ENCODE measurements at places on chromosomes 16 and 17. TPM values are rescaled to one million over a fixed set of nuclear protein-coding genes. Genes with fewer than 3 reads are reported as not detected.
A peak's percentile ranks its signal among the peaks of the same experiment; 100 is the strongest.

C17orf78 gene
- not detected for total RNA-seq

DNA sequence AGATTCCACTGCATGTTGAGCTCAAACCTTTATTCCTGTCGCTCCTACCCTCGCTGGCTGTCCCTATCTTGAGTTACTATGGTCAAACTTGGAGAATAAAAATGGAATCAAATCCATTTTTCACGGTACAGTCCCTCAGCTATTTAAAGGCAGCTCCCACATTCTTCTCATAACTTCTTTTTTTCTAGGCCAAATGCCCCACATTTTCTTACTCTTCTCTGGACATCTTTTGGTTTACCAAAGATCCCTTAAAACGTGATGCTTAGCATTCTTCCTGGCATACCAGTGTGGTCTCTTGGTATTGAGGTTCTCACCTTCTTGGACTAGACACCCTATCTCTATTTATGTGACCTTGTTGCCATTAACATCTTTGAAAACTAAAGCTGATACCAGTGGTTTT, 48.3 kb upstream of the MAF start:
- DNase-seq = no peak

DNA sequence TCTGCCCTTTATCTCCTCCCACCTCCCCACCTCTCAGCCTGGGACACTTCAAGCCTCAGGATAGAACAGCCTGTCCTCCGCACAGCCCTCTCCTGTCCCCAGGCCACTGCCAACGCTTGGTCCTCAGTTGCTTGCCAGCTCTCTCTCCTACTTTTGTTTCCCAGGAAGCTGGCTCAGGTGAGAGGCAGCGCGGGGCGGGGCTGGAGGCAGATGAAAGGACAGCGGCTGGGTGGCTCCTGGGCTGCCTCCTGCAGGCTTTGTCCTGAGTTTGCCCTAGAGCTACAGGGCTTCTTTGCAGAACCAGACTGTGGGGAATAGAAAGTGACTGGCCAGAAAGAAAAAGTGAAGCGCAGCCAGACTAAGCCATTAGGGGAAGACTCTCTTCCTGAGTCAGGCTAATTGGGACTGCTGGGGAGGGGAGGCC, 48.2 kb upstream of the CDC42EP4 start:
- no peak for DNase-seq

CCDC40 gene
- 4.7 TPM for total RNA-seq

GRCh38 chr16:88659160-88659559, 3.7 kb downstream of the MVD start:
- no peak for DNase-seq

C17orf50 gene
- not detected for total RNA-seq

GRCh38 chr17:52170963-52171572, 12.6 kb upstream of the CA10 start:
- DNase-seq = peak; percentile 52

PDILT gene
- not detected for total RNA-seq

GRCh38 chr17:81563861-81564586, 11.9 kb upstream of the FAAP100 start:
- DNase-seq = no peak

DNA sequence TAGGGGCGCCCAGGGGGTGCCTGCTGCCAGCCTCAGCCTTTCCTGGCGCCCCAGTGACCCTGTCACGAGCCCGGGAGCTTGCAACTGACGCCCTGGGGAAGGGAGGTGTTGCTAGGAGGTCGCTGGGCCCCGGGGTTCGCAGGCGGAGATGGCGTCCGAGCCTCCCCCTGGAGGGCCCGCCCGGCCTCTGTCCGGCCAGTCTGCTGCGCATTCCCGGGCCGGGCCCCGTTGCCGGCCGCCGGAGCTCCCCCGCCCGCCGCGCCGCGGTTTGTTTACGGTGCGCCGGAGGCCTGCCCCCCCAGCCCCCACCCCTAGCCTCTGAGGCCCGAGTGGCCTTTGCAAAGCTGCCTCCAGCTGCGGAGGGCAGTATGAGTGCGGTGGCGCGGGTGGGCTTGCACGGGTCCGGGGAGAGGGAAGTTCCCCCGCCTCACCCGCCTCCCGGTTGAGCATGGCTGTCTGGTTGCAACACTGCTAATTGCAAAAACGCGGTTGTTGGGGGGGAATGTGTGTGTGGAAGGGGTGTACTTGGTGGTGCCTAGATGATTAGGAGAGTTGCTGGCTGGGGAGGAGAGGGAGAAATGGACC, 514 bp downstream of the THRA start:
- no peak for DNase-seq

DNA sequence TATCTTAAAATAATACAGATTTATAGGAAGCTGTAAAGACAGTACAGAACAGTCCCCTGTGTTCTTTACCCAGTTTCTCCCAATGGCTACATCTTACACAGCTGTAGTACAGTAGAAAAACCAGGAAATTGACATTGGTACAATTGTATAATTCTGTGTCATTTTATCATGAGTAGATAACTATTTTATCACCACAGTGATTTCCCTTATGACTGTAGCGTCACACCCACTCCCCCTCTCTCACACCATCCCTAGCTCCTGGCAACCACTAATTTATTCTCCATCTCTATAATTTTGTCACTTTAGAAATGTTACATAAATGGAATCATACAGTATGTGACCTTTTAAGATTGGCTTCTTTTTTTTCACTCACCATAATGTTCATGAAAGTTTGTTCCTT, 30.9 kb downstream of the CLTC start:
- no peak for DNase-seq

GPR179 gene
- total RNA-seq = 0.22 TPM

ADGRG1 gene
- total RNA-seq = 1.9 TPM

SPATA22 gene
- 0.40 TPM for total RNA-seq

GRCh38 chr16:17858061-17858460, 387.3 kb upstream of the XYLT1 start:
- DNase-seq = no peak

IL21R gene
- 0.04 TPM for total RNA-seq

WIPI1 gene
- total RNA-seq = 43.3 TPM

GRCh38 chr17:76147211-76148014, 6.4 kb upstream of the FOXJ1 start:
- peak; percentile 57 for DNase-seq

C1QTNF8 gene
- total RNA-seq = not detected

DNA sequence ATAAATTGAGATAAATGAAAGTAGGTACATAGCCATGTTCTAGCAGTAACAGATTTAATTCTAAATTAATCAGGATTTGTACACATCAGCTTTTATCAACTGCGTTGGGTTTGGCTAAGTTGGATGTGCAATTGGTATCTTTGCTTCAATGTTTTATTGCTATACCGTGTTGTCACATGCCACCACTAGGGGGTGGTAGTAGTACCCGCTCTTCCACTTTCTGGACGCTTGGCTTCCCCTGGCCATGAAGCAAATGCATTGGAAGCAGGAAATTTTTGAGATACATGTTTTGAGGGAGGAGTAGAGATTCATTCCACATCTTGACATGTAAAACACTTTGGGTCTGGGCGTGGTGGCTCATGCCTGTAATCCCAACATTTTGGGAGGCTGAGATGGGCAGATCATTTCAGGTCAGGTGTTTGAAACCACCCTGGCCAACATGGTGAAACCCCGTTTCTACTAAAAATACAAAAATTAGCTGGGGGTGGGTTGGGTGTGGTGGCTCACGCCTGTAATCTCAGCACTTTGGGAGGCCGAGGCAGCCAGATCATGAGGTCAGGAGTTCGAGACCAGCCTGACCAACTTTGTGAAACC, 58.6 kb downstream of the EMP2 start:
- DNase-seq = peak; percentile 79

SLFN14 gene
- 0.22 TPM for total RNA-seq

- no peak for DNase-seq
Observed at GRCh38 chr17:64196601-64197000, 66.5 kb downstream of the TEX2 start.

DNA sequence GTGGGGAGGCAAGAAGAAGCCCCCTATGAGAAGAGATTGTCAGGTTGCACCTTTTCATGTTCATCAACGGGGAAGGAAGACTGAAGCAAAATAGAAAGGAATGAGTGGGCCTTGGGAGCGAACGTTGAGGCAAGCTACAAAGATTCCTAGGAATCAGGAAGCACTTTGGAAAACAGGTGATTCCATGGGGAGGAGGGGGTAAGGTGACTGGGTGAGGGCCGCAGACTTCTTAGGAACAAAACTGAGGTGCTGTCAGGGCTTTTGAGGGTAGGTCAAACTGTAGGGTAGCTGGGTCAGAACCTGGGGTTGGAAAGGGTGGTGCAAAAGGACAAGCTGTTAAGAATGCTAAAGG, 528 bp downstream of the ITFG1 start:
- DNase-seq = peak; percentile 5

DNA sequence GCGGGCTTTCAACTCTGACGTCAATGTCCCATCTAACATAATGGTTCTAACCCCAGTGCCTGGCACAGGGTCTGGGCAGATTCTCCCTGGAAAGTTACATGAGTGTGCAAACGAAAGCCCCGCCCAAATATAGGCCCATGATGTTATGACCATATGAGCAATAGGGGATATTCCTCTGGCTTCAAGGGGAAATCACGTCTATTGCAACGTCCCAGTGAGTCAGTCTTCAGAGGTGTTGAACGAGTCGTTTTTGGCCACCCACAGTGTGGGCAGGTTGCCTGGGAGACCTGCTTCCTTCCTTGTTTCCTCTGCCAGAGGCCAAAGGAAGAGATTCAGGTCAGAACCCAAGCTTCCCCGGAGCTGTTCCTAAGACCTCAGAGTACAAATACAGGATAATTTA, 30.3 kb downstream of the PIK3R5 start:
- no peak for DNase-seq

DNA sequence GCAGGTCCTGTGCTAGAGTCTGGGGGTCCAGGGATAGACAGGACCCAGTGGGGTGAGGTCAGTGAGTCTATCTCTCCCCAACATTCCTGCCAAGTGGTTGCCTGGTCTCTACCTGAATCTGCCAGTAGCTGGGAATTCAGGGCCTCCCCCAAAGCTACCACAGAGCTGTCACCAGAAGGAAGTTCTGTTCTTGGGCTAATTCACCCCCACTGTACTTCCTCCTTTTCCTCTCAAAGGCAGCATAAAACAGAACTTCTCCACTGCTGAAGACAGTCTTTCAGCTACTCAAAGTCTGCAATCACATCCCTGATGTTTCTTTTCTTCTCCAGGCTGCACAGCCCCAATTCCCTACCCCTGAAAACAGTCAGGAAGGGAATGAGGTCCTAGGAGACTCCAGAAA, 8.7 kb downstream of the CAMTA2 start:
- no peak for DNase-seq

DNA sequence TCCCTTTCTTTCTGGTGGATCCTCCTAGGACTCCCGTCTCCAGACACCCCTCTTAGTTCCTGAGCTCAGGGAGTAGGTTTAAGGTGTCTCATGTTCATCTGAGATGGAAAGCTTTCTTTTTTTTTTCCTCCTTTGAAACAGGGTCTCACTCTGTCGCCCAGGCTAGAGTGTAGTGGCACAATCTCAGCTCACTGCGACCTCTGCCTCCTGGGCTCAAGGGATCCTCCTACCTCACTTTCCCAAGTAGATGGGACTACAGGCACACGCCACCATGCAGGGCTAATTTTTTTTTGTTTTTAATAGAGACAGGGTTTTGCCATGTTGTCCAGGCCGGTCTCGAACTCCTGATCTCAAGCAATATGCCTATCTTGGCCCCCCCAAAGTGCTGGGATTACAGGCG, 3.6 kb upstream of the GSE1 start:
- DNase-seq = no peak

ZNF18 gene
- total RNA-seq = 9.8 TPM

GDPD1 gene
- total RNA-seq = 1.6 TPM

KRTAP16-1 gene
- total RNA-seq = not detected

ACBD4 gene
- total RNA-seq = 4.1 TPM

DNA sequence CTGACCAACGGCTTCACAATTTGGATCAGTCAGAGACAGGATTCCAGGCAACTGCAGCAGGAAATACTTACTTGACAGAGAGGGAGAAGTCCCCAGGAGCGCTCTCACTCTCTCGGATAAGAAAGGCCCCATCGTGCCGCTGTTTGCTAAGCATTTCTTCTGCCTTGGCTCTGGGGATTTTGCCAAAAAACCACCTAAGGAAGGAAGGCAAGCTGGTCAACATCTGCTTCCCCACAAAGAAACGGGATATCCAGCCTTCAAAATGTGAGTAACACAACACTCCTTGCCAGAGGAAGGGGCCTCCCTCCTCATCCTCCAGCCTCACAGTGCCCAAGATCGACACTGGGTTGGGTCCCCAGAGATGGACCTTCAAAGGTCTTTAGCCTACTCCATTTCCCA, 36.6 kb upstream of the SLC25A19 start:
- peak; percentile 67 for DNase-seq

GRCh38 chr17:3935825-3936355, 19.6 kb upstream of the P2RX1 start:
- no peak for DNase-seq

DNA sequence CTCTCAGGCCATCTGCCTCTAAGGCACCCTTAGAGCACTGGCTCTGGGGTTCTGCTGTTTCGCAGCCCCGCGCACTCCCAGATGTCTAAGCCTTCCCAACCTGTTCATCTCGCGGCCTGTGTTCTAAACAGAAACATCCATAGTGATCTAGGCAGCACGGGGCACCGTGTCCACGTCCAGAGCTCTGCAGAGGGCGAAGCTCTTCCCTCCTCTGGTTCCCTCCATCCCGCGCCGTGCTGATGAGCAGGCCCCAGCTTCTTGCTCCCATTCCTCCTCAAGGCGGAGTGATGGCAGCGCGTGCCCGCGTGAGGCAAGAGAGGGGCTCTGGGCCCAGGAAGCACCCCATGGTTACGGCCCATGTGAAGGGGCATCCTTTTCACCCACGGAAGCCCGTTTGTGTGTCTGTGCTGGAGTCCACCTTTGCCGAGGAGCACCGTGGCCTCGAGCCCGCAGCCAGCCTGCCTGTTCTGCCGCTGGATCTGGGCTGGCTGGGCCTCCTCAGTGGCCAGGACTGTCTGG, 3.6 kb downstream of the SPIRE2 start:
- no peak for DNase-seq

- peak; percentile 35 for DNase-seq
Observed at GRCh38 chr17:2449486-2449885, 48.6 kb upstream of the MNT start.

- DNase-seq = peak; percentile 95
Observed at GRCh38 chr16:69396187-69397061, 10.6 kb upstream of the TERF2 start.

DNA sequence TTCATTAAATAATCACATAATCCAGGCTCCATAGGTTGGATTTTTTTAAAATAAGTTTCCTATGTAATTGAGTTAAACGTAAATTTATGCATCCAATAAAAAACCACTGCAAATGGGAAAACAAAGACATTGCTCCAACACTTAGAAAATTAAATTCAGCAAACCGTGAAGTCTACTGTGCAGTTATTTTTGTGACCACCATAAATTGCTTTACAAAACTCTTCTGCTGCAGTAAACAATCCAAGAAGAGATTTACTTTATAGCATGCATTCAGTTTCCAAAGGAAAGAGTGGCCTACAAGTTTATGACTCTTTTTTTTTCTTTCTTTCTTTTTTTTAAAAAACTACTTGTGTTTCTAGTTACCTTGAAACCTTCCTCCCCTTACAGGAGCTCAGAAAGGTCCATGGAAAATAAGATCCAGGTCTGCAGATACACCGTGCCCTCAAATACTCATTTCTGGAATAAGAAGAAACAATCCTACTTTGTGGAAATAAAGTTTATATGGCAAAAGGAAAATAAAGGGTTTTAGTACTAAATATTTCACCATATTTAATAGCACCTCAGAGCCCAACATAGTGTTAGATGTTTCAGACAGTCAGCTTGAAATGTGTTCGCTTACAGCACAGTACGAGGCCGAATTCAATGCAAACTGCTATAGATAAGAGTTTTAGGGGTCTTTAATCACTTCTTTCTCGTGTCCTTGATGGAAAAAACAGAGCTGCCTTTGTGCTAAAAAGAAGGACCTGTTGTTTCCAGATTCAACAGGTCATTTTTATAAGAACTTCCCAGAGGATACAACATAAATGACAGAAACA, 3.2 kb downstream of the HS3ST3A1 start:
- DNase-seq = no peak

CTRL gene
- 0.66 TPM for total RNA-seq

GRCh38 chr17:72173499-72174116, 52.8 kb downstream of the SOX9 start:
- peak; percentile 53 for DNase-seq
